Cortex of kidney (tissue), 1 donor: ENCODE measurements at places on chromosomes 2 and 18.

GRCh38 chr2:230230496-230231200 is 5.1 kb downstream of the SP140 start:
- no peak for DNase-seq

- no peak for DNase-seq
Observed at GRCh38 chr2:232502911-232503808, 15.5 kb upstream of the ECEL1 start.

GRCh38 chr18:7146067-7146466 is 28.5 kb upstream of the LAMA1 start:
- no peak for DNase-seq

DNA sequence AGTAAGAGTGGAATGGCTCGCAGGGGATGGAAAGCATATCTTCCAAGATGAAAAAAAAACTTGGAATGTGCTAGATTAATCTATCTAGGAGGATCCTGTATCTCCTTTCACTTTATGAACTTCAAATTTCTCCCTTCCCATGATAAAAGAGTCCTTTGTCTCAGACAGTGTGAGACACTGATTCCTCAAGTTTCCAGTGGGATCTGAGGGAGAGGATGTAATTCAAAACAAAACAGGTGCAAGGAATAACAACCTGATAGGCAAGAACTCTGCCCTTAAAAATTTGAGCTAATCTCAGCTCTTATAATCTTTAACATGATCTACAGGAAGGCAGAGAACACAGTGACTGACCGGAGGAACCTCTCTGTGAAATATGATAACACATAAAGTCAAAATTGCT is 162.0 kb upstream of the ZFP36L2 start:
- no peak for DNase-seq

GRCh38 chr2:146985753-146986152 is 859.1 kb upstream of the ACVR2A start:
- DNase-seq: no peak

- DNase-seq: no peak
Observed at GRCh38 chr18:37636831-37637477, 71.4 kb upstream of the CELF4 start.

DNA sequence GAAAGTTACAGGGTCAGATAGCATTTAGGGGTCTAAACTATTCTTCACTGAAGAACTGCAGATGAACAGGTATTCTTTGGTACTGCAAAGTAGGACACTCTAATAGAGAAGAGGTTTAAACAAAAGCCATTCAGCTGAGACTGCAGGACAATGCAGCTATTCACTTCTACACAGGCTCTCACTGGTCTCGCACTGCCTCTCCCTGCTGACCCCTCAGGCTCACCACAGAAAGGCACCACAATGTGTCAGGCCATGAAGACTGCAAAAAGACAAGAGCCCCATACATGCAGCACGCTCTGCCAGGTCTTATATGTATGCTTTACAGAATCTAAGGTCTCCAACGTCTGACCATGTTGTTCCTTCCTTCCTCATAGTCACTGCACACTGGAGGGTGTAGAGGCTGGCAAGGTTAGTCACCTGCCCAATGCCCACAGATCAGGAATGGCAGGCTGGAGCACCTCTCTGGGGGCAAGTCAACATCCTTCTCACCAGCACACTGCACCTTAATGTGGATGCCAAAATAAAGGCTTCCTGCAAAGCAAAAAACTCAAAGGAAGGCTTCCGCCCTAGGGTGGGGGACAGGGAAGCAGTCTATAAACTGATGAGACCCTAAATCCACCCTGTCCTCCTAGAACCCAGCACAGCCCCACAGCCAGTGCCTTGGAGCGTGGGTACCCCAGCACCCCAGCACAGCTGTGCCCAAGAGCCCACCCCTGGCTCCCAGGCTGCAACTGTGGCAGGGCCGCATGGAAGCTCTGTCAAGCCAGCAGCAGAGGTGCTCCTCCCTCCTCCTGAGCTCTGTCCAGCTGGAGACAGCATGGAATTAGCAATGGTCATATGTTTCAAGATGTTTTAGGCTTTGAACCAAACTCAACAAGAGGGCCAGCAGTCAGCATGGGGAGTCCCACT is 10.7 kb upstream of the RNU4ATAC start:
- DNase-seq: no peak

- no peak for DNase-seq
Observed at GRCh38 chr2:155363349-155363888, 664.9 kb downstream of the KCNJ3 start.

DNA sequence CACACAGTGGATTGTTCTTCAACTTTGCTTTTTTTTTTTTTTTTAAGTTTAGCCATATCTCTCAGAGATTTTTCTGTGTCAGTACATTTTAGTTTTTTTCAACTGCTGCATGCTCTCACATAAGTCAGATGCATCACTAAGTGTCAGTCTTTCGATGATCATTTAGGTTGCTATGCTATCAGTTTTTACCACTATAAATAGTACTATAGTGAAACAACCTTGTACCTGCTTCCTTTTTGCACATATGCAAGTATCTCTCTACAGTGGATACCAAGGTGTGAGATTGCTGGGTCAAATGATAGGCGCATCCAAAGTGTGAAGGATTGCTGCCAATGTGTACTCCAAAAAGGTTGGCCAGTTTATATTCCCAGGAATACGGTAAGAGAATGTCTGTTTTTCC is 33.5 kb upstream of the MAP4K3 start:
- DNase-seq: no peak
